ENCODE measurements at places on chromosomes 5 and 9.

GRCh38 chr5:149447373-149448367 is 68.6 kb upstream of the IL17B start:
- DNase-seq, result no peak

GRCh38 chr5:6713274-6714225 is at the start of gene TENT4A:
Gene TENT4A (plus strand): TSS chr5:6713432. CDS start chr5:6713984, 552 bp downstream.
- no peak for DNase-seq

DNA sequence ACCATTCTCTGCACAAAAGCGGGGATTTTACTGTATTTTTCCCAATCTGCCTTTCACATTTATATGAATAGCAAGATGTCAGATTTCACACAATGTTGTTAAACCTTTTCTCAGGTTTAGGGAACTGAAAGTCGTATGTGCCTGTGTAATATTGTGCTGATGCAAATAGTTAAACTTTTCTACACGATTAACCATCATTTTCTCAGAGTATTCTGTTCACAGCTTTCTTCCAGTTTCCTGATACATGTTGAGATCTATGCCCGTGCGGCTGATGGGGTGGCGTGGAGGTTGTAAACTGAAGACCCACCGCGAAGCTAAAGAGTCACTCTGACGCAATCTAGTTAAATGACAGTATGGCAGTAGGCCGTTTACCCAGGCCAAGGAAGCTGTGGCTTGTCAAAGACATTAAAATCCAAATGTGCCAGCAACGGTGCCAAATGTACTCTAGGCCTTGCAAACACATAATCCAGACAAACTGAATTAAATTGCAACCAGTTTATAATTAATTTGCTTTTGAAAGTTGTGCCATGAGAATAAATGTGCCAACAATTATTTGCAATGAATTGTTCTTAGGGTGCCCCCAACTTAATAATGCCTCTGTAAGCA is 145.7 kb downstream of the EBF1 start:
- DNase-seq, result no peak

- no peak for DNase-seq
These were observed 146.5 kb downstream of the FANCC start for GRCh38 chr9:95171001-95171400.

- no peak for DNase-seq
These were observed 70.6 kb downstream of the ACTBL2 start for GRCh38 chr5:57411982-57412381.

GRCh38 chr5:68540798-68541590 is 325.4 kb downstream of the PIK3R1 start:
- peak; percentile 25 for DNase-seq

DNA sequence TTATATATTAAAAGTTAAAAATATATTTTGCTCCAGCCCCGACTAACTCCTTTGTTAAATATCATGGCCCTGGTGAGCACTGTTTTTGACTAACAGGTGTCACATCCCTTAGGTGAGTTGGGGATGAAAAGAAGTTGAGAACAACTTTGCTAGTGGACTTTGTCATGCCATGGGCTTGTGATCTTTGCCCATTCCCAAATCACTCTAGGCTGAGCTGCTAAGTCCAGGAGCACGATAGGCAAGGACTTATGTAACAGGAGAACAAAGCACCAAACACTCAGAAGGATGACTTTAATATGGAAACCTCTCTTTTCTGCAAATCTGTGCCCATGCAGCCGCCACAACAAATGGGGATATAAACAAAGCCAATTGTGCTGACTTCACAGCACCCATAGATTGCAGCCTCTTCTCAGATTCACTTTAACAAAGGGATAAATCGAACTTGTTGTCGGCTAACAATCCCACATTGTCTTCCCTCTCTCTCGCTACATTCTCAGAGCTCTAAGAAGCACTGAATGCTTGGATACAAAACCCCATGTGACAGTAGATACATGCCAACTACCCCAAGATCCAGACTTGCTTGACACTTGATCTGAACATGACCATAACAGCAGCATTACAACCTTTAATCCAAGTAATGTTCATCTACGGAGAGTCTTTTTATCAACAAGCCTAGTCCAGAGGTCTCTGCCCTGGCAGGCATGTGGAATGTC is 86.8 kb upstream of the CD180 start:
- no peak for DNase-seq

DNA sequence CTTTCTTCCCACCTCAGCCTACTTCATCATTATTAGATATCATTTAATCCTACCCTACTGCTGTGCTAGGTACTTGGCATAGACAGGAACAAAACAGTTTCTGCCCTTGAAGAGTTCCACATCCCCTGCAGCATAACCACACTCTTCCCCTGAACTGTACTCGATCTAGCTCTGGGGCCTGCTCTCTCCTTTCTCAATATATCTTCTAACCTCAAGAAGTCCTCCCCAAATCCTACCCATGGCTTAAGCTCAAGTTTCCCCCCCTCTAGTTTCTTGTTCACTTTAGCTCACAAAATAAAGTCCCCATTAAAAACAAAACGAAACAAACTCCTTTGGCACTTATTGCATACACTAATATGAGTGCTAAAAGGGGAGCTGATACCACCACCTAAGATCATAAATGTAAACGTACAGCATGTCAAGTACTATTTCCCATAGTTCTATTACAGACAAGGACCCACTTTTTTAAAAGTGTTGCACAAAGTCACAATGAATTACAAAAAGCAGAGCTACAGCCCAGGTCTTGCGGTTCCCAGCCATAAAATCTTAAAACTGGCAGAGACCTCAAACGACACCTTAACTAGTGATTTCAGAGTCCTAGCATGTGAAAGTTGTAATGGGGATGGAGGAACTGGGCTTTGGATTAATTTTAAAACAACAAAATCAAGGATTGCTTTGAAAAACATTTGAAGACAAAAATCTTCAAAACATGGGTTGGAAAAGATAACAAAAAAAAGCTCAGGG is 80.7 kb downstream of the PTPDC1 start:
- no peak for DNase-seq

DNA sequence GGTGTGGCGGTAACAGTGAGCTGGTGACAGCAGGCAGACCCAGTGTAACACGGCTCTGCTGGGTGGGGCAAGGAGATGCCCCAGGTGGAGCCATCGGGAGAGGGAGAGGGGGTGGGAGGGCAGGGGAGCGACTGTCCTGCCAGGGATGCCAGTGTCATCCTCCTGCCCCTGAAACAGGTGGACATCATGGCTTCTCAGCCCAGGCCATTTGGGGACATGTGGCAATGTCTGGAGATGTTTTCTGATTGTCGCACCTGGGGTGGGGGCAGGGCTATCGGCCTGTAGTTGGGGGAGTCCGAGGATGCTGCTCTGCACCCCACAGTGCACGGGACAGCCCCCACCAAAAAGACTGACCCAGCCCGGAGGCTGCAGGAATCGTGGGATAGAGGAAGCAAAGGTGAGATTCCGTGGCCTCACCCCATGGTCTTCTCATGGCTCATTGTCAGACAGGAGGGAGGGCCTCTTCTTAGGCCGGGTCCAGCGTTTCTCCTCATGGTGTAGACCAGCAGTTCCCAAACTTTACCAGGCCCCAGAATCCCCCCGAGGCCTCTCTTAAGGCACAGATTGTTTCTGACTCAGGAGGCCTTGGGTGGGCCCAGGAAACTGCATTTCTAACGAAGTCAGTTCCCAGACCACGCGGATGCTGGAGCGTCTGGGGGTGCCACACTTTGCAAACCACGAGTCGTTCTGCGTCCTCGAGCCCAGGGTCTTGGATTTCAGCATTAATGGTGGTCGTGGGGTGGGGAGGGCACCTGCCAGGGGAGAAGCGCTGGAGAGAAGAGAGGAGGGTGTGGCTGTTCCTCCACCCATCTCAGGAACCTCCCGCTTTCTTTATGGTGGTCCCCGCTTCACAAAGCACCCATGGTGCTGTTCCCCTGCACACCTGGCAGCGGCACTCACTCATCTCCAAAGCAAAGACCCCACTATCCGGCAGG is 11.0 kb downstream of the COL5A1 start:
- no peak for DNase-seq

- DNase-seq, result no peak
These were observed 288.5 kb downstream of the MAST4 start for GRCh38 chr5:66884564-66885243.

GRCh38 chr9:98706651-98707165 is 2.0 kb downstream of the GABBR2 start:
- DNase-seq, result no peak

DNA sequence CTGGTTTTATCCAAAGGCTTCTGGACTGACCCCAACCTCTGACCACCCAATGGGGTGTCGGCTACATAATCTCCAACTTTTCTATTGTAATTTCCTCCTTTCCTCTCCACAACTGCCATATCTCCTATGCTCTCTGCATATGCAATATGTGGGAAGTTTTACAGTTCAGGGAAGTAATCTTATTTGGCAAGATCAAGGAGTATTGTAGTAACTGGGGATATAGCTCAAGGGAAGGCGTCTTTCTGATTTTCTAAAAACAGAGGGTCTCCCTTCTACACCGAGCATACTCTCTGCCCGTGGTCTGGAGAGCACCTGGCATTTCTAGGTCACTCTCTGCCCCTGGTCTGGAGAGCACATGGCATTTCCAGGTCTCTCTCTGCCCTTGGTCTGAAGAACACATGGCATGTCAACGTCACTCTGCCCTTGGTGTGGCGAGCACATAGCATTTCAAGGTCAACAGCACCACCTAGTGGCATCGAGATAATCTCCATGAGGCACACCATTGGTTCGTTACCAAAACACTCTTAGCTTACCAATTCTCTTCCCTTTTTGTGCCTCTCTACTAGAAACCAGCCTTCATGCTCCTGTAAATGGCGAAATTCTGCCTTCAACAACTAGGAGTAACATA is 616.4 kb upstream of the NUDT12 start:
- peak; percentile 69 for DNase-seq

DNA sequence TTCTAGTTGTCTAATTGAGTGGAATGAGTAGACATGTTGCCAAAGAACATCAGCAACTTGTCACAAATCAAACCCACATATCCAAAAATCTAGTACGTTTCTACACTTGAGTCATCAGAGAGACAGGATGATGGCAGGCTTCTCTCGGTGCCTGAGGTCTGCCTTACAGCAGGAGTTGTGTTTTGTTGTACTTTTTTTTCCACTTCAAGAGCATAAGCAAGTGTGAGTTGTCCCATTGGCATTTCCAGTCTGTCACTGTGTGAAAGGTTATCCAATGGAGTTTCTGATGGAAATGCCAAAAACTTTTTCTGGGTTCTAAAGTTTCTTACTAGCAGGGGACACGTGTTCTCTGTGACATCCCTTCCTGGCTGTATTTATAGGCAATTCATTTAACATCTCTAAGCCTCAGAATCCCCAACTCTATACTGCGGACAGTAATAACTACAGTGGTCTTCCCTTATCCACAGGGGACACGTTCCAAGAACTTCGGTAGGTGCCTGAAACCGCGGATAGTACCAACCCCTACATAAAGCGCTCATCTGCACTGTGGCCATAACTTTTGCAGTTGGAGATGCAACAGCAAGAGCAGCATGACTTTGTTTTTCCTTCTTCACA is 246.5 kb downstream of the SYK start:
- no peak for DNase-seq

DNA sequence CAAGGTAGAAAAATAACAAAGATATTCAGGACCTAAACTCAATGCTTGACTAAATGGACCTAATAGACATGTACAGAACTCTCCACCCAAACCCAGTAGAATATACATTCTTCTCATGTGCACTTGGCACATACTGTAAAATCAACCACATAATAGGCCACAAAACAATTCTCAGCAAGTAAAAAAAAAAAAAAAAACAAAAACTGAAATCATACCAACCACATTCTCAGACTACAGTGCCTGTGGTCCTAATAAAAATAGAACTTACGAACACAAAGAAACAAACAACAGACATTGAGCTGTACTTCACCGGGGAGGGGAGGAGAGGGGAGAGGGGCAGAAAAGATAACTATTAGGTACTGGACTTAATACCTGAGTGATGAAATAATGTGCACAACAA is 114.1 kb upstream of the CD180 start:
- no peak for DNase-seq

Data from WTC11 (cell line).